Stimulated activated CD4-positive, alpha-beta T cell treated with anti-CD3 and anti-CD28 coated beads, Interleukin-15, amount 100 ng/mL, for 24 hours (primary cell): ENCODE measurements at places on chromosomes 7 and 10.

DNA sequence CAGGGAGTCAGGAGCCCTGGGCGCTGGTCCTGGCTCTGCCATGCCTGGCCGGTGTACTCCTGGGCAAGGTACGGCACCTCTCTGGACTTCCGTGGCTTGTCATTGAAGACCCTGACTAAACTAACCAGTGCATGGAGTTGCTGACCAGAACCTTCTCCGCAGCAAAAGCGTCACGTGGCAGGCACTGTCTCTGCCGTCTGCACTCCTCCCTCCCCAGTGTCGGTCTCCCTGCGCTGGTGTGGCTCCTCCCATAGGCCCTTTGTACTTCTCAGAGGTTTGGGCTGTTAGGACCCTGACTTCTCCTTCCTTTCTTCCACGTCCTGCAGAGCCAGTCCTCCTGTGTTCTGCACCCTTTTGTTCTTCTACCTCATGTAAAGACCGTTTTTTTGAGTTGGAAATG lies 100.6 kb upstream of the CREB5 start:
- no peak for DNase-seq

GRCh38 chr7:153934048-153934447 lies 118.2 kb upstream of the DPP6 start:
- DNase-seq: no peak

DNA sequence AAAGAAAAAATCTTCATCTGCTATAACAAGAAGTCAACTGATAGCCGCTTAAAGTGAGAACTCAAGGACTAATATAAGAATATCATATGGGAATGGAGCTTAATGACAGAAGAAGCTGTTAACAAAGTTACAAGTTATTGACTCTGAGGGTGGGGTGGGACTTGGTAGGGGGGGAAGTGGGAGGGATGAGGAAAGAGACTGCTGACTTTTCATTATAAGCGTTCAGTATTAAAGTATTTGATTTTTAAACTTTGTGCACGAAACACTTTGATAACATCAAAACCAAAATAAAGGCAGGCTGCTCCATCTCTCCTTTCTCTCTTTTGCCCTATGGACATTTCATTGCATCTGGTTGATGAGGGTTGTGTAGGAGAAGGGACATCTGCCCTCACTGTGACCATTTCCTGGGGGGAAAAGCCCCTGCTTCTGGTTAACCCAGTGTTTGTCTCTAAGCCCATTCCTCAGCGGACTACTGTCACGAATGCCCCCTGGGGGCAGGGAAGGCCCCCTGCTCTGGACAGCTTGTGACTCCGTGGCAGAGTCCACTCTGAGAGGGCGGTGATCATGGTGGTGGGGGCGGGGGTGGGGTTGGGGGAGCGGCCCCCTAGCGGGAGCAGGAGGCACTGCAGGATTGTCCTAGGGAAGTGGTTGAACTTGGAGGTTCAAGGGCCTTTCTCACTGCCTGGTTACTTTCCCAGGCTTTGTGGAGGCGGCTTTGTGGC lies 17.4 kb downstream of the SLC13A4 start:
- peak; percentile 15 for DNase-seq

DNA sequence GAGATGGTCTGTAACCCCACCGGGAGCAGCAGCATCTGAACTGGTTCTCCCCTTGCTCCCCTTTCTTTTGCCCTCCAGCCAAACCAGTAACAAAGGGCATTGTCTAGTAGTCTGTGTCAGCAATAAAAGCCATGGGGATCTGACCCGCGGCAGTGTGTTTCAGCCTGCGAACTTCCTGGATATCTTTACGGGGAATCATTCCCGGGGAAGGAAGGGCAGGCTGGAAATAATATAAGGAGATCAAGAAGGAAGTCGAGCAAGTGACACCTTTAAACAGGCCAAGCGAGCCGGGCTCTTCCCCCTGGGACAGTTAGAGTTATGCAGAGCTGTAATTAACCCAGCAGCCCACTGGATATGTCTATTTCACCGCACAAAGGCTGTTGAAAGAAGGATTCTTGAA lies 661.2 kb upstream of the GALNT17 start:
- DNase-seq: no peak

- DNase-seq: no peak
Measured at GRCh38 chr7:157857578-157858075, 520.8 kb downstream of the DNAJB6 start.

DNA sequence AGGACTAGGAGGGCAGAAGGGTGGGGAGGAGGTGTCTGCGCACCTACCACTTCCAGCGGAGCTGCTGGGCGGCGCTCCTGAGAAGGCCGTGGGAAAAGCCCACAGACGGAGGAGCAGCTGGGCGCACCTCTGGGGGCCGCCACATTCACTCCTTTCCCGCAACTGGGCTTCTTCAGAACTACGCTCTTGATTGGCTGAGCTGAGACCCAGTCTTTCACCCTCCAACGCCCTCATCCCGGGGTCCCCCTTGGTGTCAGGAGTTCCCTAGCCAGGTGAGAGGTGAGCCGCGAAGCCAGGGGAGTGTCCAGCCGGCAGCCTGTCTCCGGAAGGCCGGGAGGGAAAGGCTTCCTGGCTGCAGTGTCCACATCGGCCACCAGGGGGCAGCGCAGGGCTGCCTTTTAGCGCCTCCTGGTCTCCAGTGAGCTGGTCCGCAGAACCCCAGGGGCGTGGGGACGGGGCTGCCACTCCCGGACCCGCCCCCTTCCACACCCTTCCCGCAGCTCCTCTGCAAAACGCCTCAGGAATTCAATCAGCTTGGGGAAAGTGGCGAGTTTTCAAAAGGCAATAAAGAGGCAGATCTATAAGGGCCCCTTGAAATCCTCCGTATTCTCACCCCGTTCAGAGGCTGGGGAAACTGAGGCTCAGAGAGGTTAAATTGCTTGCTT lies 98.8 kb downstream of the CHST15 start:
- peak; percentile 86 for DNase-seq

GRCh38 chr10:98403812-98404504 lies 11.0 kb downstream of the PYROXD2 start:
- DNase-seq: no peak

- no peak for DNase-seq
Measured at GRCh38 chr7:117273814-117274225, 49.0 kb downstream of the WNT2 start.

- no peak for DNase-seq
Measured at GRCh38 chr10:84147347-84147746, 8.0 kb downstream of the GHITM start.

DNA sequence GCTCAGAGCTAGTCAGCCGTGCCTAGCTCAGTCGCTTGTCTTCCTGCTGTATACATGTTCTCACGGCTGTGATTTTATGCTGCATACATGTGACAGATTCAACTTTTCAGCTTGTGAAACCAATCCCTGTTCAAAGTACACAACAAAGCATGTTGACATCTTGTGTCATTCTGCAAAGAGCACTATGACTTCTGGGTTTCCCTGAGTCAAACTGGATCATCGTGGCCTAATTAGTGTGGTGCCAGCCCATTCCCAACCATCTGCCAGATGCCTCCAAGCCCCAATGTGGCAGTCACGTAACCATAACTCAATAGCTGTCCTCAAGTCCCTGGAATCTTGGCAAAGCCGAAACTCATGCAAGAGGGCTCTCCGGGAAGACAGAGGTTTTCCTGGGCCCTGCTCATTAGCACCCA lies 144.8 kb downstream of the MYOF start:
- DNase-seq: no peak
